ENCODE measurements at places on chromosomes 1 and 21.

GRCh38 chr1:163436140-163436812 lies 114.5 kb downstream of the NUF2 start:
- DNase-seq = no peak

GRCh38 chr1:2384941-2385481 lies 6.3 kb downstream of the MORN1 start:
- DNase-seq = no peak

DNA sequence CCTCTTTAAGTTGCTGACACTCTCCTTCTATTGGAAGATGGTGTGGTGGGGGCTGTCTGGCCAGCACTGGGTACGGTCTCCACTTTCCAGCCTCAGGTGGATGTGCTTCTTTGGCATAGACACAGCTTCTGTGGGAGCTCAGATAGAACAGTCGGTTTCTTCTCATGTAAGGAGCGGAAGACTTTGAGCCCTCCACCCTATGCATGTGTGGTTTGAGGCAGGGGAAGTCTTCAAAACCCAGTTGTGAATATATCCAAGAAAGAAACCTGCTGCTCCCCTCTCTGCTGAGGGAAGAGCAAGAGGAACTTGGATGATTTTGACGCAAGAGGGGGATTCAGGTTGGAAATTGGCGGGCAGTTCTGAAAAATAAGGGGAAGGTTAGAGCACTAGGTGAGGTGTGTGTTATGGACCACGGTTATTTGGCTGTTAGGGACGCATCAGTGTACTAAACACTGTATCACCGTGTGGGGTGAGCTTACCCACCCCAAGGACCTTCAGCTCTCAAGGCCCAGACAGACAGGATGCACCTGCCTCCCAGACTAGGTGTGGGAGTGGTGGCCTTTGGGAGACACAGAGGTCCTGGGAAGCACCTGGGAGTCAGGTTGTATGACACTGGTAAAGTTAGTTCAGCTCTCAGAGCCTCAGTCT lies 36.2 kb downstream of the IL6R start:
- no peak for DNase-seq

DNA sequence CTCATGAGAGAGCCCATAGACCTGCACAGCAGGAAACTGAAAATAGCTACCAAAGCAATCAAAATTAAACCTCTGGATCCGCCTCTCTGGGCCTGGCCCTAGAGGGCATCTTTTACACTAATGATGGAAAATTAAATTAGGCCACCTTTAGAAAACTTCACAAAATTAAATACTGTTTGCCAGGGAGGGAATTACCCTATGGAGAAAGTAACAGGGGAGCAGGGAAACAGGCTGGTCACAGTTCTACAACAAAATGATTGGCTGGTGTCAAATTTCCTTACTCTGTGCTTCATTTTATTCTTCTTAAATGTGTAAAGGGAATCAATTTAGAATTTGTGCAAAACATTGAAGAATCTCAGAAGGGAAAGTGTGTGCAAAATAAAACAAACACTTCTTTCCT lies 62.4 kb downstream of the SPATA46 start:
- DNase-seq = no peak

DNA sequence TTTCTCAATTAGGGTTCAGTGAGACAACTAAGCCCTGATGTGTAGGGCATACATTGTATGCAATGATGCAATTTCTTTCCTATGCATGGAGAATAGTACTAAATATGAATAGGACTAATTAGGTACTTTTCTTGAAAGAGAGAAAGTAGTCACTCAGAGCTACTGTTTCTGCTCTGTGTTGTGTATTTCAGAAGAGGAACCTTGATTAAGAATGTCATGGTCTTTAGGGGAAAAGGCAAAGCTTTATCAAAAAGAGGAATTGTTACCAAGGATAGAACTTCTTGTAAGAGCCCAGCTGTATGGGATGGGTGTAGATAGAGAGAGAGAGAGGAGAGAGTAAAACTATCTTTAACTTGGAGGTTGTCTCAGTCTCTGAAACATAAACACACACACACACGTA lies 49.1 kb downstream of the HLX start:
- DNase-seq = no peak

DNA sequence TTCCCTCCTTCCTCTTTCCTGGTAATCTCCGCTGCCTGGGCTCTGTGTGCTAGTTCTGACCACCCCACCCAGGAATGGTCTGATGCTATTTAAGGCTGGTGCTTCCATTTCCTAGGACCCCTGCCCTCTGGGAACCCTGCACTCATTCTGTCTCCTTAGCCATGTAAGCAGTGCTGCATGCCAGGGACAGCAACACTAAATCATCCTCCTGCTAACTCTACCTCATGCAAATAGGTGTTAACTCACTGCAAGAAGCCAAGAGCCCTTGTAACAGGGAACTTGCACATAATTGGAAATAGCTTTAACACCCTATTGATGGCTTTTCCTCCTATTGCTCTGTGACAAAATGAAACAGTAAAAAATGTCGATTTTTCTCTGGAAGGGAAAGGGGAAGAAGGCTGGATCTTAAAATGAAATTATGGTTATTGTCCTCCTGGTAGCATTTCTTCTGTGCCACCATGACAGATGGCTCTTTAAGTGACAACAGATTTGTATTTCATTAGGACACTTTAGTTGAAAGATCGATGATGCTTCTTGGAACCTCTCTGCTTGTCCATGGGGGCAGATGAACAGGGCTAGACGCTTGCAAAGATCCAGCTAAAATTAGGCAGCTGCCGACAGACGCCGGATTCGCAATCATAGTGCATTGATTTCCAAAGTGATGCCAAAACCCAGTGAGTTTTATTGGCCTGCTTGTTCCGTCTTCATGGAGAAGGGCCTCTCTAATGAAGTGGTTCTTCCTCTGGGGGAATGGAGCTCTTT lies 551.7 kb downstream of the MATN1 start:
- DNase-seq = no peak

DNA sequence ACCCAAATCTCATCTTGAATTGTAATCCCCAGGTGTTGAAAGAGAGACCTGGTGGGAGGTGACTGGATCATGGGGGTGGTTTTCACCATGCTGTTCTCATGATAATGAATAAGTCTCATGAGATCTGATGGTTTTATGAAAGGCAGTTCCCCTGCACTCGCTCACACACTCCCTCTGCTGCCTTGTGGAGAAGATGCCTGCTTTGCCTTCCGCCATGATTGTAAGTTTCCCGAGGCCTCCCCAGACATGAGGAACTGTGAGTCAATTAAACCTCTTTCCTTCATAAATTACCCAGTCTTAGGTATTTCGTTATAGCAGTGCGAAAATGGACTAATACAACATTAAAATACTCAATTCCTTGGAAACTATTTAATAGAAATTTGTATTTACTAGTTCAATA lies 99.2 kb downstream of the PROX1 start:
- DNase-seq = no peak

GRCh38 chr1:913491-914130 lies 10.1 kb upstream of the SAMD11 start:
- DNase-seq = no peak

DNA sequence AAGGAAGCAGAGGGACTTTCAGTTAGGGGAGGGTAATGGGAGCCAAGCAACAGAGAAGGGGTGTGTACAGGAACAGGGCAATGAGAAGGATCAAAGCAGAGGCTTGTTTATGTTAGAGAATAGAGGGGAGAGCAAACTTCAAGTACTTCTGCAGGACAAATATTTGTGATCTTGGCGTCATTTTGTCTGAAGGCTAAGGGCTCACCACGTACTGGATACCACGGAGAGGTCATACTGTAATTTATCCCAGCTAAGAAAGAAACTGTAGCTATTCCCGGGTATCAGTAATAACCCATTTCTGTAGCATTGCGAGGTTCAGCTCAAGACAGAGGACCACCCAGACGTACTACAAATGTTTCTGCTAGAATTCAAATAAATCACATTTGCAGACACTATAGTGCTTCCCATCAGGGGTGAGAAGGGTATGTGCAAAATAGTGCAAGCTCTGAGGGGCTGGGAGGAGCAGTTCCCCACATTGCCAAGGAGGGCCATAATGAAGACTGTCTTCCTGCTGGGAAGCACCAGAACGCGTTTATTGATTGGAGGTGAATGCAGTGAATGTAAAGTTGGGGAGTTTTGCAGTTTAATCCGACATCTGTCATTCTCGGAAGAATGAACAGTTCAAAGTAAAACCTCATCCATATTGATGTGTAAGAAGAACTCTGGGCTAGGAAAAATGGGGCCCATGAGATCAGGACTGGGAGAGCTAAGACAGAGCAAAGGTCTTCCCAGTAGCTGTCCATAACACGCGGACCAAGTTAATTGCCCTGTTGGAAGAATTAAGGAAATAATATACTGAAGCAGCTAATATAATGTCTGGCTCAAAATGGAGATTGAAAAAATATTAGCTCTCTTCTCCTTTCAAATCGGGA lies 136.9 kb downstream of the RWDD3 start:
- DNase-seq = no peak

DNA sequence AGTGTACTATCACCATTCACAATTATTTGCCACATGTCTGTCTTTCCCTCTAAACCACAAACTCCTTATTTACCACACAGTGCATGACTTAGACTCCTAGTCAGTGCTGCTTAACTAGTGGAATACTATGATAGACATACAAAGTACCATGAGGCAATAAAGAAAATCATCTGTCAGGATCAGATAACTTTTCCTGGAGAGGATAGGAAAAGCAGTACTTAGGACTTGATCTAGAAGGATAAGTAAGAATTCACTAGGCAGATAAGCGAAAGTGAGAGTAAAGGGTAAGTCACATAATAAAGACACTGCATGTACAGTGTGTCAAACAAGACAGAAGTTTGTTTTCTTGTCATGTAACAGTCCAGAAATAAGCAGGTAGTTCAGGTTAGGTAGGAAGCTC lies 21.2 kb upstream of the TSPAN1 start:
- no peak for DNase-seq

DNA sequence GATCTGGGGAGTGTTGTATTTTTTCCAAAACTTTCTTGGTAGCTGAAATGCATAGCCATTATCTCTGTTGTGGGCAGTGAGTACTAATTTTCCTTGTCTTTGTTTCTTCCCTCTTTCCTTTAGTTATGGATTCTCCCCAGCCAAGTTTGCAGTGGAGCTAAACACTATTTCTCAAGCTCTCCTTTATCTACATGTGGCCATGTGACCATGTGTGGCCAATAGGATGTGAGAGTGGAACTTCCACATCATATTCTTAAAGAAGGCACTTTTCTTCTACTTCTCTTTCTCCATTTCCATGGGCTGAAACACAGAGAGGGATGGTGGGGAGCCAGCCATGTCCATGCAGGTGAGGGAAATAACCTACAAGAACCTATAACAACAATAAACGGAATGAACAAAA lies 230.8 kb downstream of the CTH start:
- DNase-seq = no peak

- DNase-seq = no peak
Measured at GRCh38 chr1:27154469-27154990, 395 bp downstream of the SLC9A1 start.

- DNase-seq = no peak
Measured at GRCh38 chr21:9759972-9760371, 761.4 kb upstream of the TPTE start.

DNA sequence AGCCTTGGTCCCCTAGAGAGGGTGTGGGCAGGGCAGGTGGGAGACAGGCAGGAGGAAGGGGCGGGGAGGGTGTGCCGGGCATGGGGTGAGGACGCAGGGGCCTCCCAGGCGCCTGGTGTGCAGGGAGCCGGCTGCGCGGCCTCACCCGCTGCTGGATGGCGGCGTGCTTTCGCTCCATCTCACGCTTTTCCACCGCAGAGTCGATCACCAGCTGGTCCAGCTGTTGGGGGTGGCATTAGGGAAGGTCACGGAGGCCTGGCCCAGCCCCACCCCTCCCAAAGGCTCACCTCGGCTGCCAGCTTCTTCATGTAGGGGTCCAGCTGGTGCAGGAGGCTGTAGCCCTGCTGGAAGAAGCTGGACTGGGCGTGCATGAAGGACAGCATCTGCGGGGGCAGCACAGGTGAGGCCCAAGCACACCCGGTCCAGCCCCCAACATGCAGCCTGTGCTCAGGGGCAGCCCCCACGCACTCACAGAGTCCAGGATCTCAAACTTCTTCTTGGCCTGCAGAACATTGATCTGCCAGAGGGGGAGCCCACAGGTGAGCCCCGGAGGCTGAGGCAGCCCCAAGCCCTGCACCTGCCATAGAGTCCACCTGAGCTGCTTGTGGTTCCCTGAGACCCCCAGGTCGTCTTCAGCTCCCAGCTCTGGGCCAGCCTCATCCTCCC lies 7.9 kb downstream of the ACAP3 start:
- DNase-seq = no peak

DNA sequence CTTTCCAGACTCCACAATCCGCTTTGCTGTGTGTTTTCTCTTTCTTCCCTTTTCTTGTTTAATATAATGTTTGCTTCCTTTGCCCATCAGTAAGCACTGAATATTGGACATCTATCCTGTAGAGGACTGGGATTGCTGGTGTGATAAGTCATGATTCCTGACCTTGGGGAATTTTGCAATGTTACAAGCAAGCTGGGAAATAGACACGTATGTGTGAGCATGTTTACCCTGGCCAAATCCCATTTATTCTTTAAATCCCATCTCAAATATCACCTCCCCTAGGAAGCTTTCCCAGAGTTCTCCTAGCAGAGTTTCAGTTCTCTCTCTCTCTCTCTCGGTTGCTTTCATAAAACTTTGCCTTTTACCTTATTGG lies 155.3 kb downstream of the ROR1 start:
- DNase-seq = no peak

DNA sequence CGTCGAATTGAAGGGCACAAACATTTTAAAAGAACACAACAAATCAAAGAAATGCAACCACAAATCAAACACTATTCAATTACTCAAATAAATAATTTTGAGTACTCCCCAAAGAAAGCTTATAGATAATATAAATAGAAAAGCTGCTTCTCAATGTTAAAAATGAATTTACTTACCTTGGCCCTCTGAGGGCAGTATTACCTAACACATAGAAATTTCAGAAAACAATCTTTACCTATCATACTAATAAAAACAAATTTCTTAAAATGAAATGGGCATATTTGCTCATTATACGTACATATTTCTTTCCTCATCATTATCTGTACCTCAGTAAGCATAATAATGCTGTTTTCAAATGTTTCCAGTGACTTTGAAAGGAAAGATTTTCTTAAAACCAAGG lies 141.8 kb downstream of the AKT3 start:
- no peak for DNase-seq

GRCh38 chr1:75265792-75266191 lies 131.6 kb downstream of the LHX8 start:
- no peak for DNase-seq

DNA sequence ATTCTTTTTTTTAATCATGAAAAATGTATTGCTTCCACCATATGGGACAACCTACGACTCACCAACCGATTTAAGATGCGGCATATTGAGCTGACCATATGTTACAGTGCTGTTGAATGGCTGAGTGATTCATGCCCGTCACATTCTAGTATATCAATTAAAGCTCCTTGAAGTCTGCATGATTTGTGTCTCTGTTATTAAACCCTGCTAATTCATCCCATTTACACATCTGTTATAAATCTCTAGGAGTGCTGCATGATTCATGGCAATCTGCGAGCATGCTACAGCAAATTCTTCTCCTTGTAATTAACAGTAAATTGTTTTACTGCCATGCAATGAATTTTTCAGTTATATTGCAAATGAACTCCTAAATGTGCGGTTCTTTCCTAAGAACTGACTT lies 239.8 kb downstream of the USH2A start:
- no peak for DNase-seq

GRCh38 chr1:79117376-79117775 lies 110.8 kb upstream of the ADGRL4 start:
- DNase-seq = no peak

GRCh38 chr1:11693024-11693590 lies 1.6 kb downstream of the DRAXIN start:
- no peak for DNase-seq

- DNase-seq = no peak
Measured at GRCh38 chr1:113875714-113876113, 4.2 kb upstream of the PTPN22 start.
